ENCODE measurements at places on chromosomes 12 and 14. TPM values are rescaled to one million over a fixed set of nuclear protein-coding genes. Genes with fewer than 3 reads are reported as not detected.

GPR84 gene
- not detected for total RNA-seq

MSI1 gene
- not detected for total RNA-seq

GRCh38 chr12:114676142-114676741 lies 7.7 kb downstream of the TBX3 start:
- DNase-seq = no peak

DNA sequence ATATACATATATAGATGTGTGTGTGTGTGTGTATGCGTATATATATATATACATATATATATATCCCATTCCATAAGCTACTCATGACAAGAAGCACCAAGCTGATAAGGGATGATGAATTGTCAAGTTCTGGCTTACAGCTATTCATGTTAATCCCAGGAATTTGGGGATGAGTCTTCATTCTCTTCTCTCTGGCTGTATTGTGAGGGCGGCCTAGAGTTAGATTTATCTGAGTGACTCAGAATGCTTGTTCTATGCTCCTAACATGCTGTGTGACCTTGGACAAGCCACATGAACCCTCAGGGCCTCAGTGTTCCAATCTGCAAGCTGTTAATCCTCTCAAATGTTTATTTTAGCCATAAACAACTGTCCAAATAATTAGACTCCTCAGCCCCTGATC lies 749.0 kb downstream of the MED13L start:
- no peak for DNase-seq
